Hematopoietic multipotent progenitor cell treated with erythropoietin and hydrocortisone succinate and interleukin-3 and kit ligand, for 4 days (in vitro differentiated cells): ENCODE measurements at places on chromosomes 6 and 20.

- peak; percentile 12 for DNase-seq
Measured at GRCh38 chr6:72739368-72739779, 117.5 kb downstream of the KCNQ5 start.

DNA sequence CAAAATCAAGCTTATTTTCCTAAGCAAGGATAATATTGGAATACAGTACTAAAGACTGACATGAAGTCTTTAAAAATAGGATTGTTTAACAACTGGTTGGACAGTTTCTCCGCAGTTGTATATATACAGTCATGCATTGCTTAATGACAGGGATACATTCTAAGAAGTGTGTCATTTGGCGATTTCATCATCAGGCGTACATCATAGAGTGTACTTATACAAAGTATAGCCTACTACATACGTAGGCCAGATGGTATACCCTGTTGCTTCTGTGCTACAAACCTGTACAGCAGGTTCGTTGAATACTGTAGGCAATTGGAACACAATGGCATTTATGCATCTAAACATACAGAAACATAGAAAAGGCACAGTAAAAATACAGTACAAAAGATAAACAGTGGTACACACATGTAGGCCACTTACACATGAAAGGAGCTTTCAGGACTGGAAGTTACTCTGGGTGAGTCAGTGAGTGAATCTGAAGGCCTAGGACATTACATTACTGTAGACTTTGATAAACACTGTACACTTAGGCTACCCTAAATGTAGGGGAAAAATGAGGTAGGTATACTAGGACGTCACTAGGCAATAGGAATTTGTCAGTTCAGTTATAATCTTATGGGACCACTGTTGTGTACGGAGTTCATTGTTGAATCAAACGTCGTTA lies 20.1 kb downstream of the HECA start:
- DNase-seq, result no peak

DNA sequence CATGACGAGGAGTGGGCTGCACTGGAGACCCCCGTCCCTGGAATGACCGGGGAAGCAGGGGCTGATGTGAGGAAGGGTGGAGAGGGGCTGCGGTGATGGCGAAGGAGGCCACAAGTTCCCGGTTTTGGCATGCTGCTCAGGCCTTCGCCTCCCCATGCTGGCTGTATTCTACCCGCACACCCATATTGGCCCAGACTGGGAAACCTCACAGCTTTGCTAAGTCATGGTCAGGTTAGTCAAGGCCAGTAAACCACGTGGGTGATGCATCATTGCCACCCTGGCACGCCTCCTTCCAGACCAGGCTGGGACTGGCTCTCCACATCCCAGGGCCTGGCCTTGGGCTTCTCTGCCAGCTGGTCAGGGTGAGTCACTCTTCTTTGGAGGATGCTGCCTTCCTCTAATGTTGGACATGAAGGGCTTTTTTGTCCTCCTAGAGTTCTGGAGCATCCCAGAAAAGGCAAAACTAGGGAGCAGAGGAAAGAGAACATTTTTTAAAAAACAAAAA lies 53.8 kb downstream of the PCNA start:
- DNase-seq, result peak; percentile 78

GRCh38 chr6:106063448-106063850 lies 22.7 kb upstream of the PRDM1 start:
- no peak for DNase-seq

DNA sequence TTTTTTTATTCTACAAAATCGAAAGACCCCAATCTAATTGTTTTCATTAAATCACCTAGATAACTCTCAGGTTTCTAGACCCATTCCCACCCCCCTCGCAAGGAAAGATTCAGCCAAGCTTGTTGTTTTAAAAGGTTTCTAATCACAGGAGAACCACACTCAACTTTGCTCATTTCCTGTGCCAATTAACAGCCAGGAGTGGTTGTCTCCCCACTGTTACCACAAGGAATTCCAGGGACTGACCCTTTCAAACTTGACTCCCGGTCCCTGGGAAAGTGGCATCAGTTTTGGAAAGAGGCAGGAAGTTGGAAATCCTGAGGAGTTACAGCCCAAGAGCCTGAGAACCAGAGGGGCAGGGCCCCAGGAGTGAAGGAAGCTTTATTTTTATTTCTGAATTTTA lies 561.3 kb upstream of the JAG1 start:
- DNase-seq, result no peak

DNA sequence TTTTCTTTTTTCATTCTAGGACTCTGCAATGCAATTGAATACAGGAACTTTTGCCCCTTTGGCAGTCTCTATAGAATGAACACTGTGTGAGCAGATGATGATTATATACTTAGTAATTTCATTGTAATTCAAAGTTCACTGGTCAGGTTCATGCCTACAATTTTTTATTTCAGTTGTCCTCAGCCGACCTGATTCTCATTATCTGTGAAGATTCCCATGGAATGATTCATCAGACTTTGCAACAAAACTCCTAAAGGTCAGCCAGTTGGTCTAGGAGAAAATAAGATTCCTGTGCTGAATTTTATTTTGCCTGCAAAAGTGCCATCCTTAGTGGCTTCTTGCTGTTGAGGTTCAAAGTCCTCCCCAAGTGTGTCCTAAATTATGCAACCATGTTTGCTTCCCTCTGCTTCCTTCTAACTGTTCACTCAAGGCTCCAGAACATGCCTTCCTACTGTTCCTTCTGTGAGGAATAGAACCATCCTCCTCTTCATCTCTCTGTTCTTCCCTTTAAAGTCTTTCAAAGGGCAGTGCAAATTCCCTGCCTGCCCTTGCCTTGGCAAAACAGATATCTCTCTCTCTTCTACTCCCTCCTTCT lies 194.2 kb upstream of the CNR1 start:
- no peak for DNase-seq

DNA sequence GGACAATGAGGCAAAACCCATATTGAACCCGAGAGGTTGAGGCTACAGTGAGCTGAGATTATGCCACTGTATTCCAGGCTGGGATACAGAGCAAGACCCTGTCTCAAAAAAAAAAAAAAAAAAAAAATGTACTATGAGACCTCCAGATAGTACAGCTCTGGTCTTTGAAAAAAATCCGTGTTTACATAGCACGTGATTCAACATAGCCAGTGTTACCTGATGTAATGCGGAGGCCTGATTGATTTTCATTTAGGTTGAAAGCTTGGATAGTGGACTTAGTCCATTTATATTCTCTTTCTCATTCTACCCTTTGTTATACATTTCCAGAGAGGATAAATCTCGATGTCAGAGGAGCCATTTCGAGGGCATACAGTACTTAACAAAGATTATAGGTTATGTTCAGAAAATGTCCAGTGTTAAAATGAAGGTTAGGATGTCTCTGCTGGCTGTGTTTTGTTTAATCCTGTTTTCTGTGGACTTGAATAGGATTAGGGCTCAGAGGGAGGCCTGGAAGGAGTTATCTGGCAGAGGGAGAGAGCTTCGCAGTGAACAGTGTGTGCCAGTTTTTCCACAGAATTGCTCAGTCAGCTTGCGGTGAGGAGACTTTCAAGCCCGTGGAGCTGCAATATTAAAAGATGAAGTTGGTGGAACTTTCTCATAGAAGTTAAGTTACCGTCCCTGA lies 33.9 kb upstream of the BCLAF1 start:
- no peak for DNase-seq

DNA sequence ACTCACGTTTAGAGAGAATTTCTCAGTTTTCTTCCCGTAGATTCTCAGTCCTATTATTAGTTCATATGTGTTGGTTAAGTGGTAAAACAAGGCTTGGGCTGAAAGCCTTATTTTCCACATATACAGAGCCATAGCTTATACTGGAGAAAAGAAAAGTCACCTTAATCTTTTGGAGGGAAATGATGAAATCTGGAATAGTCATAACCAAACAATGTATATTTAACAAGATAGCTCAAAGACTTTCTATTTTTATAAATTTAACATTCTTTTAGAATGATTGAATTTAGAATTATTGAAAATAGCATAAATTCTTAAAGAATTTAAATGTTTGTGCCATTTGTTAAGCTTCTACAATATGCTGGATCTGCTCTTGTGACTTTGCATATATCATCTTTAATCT lies 85.8 kb downstream of the CDKAL1 start:
- no peak for DNase-seq

DNA sequence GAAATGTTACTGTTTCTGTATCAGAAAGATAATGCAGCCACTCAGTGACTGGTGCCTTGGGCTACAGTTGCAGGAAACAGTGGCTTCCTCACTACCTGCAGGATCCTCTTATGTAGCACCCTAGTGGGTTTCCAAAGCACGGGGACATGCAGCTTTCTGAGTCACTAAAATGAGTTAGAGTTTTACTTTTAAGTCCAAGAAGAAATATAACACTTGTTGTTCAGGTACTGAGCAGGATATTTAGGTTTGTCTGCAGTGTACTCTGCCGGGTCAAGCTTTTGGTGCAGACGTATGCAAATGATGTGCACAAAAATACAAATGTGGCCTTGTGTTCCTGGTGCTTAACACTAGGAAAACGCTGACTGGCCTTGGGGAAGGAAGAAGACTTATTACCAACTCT lies 22.0 kb downstream of the ACSS1 start:
- DNase-seq, result peak; percentile 76

- peak; percentile 47 for DNase-seq
Measured at GRCh38 chr6:158022749-158023596, 41.3 kb downstream of the SYNJ2 start.

- peak; percentile 57 for DNase-seq
Measured at GRCh38 chr6:132830334-132830751, 16.0 kb downstream of the RPS12 start.

- DNase-seq, result no peak
Measured at GRCh38 chr20:48282591-48283228, 497.4 kb upstream of the SULF2 start.

GRCh38 chr6:153727885-153728284 lies 311.2 kb upstream of the OPRM1 start:
- no peak for DNase-seq

DNA sequence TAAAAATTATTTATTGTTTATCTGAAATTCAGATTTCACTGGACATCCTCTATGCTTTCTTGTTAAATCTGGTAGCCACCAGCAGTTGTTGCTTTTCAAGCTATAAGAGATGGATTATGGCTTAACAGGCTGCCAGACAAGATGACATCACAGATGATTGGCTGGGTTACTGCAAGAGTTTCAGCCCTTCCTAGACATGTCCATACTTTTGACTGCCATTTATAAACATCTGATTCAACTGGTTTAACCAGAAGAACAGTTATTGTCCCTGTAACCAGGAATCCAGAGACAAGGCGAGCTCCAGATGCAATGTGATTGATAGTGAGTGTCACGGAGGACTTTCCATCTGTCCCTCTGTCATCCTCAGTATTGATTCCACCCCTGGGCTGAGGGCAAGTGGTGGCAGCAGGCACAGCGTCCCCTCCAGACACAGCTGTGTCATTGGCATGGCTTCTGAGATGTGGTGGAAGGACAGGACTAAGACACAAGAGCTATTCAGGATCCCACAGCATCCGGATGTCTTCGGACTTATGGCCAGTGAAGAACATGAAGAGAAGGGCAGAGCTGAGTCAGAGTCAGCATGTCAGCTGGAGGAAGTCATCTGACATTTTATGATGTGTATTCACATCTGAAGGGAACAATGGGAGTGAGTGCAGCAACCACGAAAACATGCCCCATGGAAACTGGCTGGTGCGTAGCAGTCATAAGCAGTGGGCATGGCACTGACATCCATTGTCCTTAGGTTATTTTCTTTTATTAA lies 284.5 kb upstream of the CDYL start:
- no peak for DNase-seq

GRCh38 chr6:168197636-168198301 lies 118.8 kb upstream of the FRMD1 start:
- no peak for DNase-seq

DNA sequence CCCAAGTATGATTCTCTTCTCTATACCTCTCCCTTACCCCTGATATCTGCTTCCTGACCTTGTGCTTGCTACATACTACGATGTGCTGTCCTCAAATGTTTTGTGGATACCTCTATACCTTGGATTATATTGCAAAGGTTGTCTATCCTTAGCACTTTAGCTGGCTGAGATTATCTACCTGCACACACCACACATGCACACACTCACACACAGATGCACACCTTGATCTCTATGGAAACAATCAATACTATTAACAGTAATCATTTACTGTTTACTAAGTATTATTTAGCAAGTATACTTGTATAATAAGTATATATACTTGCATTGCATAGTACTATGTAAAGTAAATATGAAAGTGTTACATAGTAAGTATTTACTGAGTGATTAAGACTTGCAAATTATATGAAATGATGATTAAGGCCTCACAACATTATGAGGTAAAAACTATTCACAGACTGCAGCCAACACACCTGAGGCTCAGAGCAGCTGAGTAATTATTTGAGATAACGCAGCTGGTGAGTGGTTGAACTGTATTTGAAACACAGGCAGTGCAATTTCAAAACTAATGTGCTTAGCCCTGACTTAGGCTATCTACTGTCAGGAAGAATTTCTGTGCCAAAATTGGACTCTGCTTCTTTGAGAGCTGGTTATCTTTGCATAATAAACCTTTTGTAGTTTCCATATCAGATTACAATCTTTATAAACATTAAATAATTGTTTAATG lies 699.9 kb downstream of the FRK start:
- no peak for DNase-seq

DNA sequence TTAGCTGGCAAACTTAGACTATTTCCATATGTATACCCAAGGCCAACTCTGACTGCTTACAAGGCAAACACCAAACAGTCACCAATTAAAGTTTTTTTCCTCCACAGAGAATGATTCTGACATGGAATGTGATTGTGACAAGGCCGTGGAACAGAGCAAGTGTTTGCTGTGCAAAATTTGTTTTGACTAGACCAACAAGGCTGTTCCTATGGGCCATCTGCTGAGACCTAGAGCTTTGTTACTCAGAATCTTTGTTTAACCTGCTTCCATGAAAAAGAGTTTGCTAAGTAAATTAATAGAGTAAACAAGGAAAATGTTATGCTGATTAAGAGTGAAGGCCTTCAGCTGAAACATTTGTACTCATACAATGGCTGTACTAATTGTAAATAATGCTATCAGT lies 51.6 kb upstream of the IMPG1 start:
- DNase-seq, result no peak

GRCh38 chr20:38548356-38549083 lies 32.5 kb upstream of the ADIG start:
- DNase-seq, result no peak

DNA sequence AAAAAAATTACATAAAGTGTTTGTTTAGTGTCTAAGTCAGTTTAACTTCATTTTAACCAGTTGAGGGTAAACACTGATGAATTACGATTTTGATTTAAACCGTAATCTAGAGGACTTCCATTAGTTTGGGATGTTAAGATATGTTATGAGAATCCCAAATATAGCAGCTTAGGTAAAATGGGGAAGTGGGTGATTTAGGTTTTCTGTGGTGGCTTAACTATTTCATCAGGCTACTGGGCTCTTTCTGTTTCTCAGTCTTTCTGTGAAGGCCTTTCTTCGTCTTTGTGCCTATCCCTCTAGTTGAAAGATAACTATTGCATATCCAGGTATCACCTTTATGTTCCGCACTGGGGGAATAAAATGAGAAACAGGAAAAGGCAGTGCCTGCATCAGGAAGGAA lies 27.9 kb downstream of the CENPW start:
- DNase-seq, result peak; percentile 42

- DNase-seq, result no peak
Measured at GRCh38 chr6:21754891-21755290, 161.3 kb downstream of the SOX4 start.

GRCh38 chr6:157747370-157747769 lies 75.7 kb upstream of the SNX9 start:
- DNase-seq, result peak; percentile 58
